ENCODE measurements at places on chromosomes 3 and 15.

- DNase-seq, result no peak
Measured at GRCh38 chr3:134009345-134010000, 20.3 kb downstream of the SLCO2A1 start.

GRCh38 chr3:58492494-58492905, 604 bp downstream of the KCTD6 start:
- DNase-seq, result no peak

- no peak for DNase-seq
Measured at GRCh38 chr3:42033741-42034140, 57.4 kb upstream of the TRAK1 start.

DNA sequence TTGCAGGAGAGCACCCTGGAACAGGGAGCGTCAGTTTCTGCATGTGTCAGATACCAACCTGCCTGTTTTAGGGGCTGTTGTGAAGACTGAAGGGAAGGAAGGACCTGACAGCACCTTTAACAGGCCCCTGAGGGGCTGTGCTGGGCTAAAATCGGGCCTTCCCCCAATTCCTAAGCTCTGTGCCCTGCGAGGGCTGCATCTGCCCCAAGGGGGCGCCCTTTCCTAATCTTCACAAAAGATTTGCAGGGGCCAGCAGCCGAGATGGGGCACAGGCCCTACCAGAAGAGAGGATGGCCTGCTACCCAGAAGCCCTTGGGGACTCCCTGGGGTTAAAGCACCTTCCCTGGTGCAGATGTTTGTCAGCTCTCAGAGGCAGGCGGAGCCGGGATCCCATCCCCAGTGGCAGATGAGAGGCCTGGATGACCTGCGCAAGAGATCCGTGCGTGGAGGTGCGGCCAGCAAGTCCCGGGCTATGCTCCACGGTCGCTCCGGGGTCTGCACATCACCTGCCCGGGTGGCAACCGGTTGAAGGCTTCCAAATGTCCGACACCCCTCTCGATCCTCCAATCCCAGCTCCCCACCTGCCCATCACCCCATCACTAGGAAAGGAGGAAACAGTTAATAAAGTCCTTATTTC, 53.6 kb downstream of the RHCG start:
- no peak for DNase-seq

DNA sequence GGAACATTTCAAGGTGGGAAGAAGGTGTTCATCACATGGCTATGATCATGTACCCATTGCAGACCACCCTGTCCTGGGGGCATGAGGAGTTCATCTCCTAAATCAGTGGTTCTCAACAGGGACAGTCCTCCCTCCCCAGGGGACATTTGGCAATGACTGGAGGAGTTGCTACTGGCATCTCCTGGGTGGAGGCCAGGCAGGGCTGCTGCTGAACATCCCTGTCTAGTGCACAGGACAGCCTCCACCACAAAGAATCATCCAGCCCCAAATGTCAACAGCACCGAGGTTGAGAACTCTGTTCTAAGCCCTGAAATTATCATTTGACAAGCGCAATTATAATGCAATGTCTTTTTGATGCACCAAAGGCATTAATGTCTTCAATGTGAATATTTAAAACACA, 4.4 kb upstream of the DNAJB8 start:
- DNase-seq, result no peak

DNA sequence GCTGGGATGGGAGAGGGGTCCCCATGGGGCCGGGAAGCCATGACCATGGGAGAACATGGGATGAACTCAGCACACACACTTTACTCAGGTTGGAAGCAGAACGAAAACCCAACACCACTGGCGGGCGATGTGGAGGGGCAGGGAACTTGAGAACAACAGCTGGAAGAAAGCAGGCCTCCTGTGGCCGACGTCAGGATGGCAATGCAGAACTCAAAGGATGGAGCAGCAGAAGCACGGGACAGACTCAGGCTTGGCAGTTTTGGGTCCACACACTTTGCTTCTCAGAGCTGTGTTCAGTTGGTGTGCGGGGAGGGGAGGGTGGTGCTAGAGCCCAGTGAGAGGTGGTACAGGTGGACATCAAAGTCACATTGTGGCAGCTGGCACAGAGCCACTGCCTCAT, 80.7 kb downstream of the SEC22A start:
- DNase-seq, result no peak

DNA sequence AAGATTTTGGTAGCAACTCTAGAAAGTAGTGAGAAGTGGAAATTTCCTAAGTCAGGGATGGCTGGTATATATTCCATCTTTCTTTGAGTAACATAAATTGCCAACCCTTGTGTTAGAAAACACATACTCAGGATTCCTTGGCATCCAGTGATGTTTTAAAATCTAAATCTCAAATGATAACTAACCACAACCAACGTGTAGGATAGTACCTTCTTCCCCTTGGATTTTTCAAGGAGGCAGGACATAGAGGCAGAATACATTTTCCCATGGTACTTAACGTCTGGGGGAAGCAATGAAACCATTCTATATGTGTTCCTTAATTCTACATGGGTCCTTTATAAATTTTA, 93.4 kb downstream of the WDR76 start:
- no peak for DNase-seq

DNA sequence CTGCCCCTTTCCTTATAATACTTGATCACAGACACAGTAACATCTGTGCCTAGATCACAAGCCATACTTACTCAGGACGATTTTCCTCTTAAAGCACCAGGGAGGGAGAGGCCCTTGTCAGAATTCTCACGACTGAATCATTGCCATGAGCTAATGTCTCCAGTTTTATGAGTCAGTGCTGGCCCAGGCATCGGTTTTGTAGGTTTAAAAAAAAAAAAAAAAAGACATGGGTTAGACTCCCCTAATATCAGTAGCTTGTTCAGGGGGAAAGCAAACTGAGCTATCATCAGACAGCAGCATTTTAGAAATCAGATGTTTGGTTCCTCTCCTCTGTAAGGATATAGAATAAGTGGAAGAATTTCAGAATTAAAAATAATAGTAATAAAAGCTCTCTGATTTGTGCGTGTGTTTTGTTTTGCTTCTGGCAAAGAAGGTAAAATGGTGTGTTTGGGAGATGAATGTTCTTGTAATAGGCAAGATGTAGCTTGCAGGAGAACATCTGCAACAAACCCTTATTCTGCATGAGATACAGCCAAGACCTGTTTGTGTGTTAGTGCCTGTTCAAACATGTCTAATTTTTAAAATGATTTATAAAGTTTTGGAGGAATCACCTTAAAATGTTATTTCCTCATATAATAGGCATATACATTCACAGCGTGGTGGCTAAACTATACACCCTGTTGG, 193.6 kb downstream of the TP63 start:
- DNase-seq, result no peak

DNA sequence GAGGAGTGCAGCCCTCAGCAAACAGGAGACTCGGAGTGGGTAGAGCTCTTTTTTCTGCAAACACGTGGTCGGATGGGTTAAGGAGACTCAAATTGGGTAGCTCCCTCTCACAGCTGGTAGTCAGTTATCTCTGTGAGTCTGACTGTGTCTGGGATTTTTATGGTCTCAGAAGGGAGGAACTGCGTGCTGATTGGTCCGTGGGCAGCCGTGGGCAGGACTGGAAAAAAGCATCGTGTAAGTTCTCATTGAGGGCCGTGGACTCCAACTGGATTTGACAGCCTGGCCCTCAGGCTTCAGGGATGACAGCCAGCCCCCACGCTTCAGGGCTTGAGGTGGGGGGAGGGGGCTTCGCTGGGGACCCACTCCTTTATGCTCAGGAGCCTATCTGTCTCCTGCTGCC, 463.9 kb downstream of the EPHA3 start:
- no peak for DNase-seq

DNA sequence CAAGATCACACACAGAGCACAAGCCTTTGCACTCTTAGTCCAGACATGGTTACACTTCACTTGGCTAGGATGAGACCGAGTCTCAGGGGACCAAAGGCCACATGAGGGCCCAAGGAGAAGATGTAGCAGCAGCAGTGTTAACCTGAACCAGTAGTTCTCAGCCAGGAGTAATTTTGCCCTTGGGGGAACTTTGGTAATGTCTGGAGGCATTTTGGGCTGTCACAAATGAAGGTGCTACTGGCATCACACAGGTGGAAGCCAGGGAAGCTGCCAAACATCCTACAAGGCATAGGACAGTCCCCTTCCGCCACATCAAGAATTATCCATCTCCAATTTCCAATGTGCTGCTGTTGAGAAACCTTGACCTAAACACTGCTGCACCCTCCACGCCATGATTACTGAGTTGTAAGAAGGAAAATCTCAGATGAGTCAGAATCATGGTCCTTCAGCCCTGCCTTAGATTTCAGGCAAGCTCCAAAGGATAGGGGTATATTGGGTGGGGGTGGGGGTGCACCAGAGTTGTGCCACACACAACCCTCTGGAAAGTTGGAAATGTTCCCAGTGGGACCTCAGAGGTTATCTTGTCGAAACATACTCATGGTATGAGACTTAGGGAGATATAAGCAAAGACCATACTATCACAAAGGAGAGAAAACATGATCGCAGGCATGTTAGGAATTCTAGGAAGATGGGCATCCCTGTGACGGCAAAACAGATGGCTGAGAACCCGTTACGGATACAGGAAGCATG, 36.2 kb downstream of the SEMA5B start:
- DNase-seq, result no peak

- no peak for DNase-seq
Measured at GRCh38 chr3:66350601-66351000, 129.8 kb downstream of the SLC25A26 start.

DNA sequence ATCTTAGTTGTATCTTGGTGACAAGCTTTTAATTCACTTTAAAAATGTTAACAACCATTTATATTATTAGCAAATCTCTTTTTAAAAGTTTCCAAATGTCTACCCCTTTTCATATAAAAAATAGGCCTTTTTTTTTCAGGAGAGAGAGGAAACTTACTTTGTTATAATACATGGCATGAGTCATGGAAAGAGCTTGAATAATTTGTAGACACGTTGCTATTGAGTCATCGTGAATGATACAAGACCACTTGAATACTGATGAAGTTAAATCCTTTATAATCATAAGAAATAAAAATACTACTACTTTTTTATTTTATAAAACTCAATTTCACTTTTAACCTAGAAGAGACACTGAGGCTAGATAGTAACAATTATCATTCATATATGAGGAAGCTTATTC, 70.3 kb upstream of the BBX start:
- no peak for DNase-seq

- peak; percentile 8 for DNase-seq
Measured at GRCh38 chr3:124078953-124079911, 87.3 kb upstream of the ROPN1 start.

- no peak for DNase-seq
Measured at GRCh38 chr3:3194861-3195260, 15.4 kb upstream of the CRBN start.

DNA sequence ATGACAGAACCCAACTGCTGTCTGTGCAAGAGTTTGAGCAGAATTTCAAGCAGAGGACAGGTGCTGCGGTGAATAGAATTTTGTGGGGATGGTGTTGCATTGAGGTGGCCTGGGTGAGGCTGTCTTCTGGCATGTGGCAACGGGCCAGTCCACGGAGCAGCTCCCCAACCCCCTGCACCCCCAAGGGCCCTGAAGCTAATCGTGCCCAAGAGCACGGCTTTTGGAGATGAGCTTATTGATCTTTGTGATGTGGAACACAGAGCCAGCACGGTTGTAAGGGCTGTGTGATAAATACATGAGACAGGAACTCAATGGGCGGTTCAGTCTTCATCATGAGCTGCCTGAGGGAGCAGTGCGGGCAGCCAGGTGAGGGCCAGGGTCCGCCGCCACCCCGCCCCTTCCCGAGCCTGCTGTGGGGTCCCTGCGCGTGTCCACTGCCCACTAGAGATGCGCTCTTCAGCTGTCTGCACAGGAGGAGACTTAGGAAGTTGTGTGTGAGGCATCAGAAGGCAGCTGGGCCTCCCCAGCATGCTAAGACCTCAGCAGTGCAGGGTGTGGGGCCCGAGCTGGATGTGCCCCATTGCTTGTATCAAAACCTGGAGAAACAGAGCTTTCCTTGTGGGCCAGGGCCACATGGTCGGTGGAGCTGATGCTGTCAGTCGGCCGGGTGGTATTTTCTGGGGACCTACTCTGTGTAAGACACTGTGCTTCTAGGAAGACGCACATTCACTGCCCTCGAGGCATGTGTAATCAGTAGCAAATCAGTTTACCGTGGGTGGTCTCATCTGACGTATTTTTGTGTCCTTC, 90.5 kb downstream of the CHRNA7 start:
- no peak for DNase-seq

DNA sequence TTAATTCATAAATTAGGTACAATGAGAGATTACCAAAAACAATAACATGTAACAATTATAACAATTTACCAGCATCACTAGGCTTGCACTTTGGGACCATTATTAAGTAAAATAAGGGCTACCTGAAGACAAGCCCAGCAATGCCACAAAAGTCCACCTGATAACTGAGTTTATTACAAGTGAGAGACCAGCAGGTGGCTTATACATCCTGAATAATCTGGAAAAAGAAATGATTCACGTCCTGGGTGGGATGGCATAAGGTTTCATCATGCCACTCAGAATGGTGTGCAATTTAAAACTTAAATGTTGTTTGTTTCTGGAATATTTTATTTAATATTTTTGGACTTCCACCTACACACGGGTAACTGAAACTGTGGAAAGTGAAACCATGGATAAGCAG, 1287.1 kb upstream of the GBE1 start:
- DNase-seq, result no peak

DNA sequence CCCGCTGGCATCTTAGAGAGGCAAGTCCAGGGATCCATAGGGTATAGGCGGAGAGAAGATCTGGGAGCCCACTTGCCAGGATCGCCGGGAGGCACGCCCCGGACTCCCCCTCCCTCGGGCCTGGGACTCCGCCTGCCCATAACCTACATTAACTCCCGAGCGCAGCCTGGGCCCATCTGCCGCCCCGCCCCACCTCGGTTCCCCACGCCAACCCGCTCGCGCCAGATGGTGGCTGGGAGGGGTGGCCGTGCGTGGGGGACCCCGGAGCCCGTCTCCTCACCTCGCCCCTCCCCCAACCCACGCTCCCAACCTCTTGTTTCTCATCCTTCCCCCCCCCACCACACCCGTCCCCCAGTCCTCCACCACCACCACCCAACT, 1.7 kb upstream of the DLL4 start:
- no peak for DNase-seq

- DNase-seq, result no peak
Measured at GRCh38 chr3:128289534-128289933, 136.3 kb downstream of the EEFSEC start.

GRCh38 chr15:99076109-99076508, 28.8 kb upstream of the SYNM start:
- DNase-seq, result no peak

GRCh38 chr3:142802891-142803290, 79.1 kb downstream of the TRPC1 start:
- no peak for DNase-seq

DNA sequence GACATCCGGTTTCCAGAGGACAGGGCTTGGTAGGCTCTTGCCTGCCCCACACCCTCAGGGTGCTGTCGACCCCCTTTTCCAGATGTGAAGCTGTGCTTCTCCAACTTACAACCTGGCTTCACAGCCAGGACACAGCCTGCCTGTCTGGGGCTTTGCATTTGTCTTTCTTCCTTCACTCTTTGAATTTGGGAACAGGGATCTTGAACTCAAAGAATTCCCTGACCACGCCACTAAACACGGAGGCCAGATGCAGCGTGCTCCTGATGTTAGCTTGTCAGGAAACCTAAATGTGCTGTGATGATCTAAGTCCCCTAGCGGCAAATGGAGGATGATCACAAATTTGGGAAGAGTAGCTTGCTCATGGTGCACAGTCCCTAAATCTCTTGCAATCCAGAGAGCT, 244.8 kb upstream of the RGMA start:
- DNase-seq, result no peak

GRCh38 chr3:65593780-65594752, 444.7 kb downstream of the MAGI1 start:
- DNase-seq, result no peak
